Neuronal stem cell (in vitro differentiated cells): ENCODE measurements at places on chromosomes 3 and 15.
A peak's percentile ranks its signal among the peaks of the same experiment; 100 is the strongest.

- peaks cover 83% of the 10 kb centered on the region for H3K4me1 ChIP-seq
- no peaks in the 10 kb centered on the region for H3K36me3 ChIP-seq
- no peaks in the 10 kb centered on the region for H3K27me3 ChIP-seq
- DNase-seq, result peak; percentile 79
Measured at GRCh38 chr3:141081141-141081795, 30.1 kb downstream of the SPSB4 start.

- DNase-seq, result no peak
- H3K36me3 ChIP-seq, result no peaks in the 10 kb centered on the region
- H3K4me3 ChIP-seq, result no peak overlapping the region
- no peaks in the 10 kb centered on the region for H3K4me1 ChIP-seq
- no peak overlapping the region for H3K27ac ChIP-seq
- H3K27me3 ChIP-seq, result no peaks in the 10 kb centered on the region
Measured at GRCh38 chr15:83352119-83352518, 67.7 kb upstream of the BNC1 start.

- H3K4me1 ChIP-seq, result no peaks in the 10 kb centered on the region
- H3K27me3 ChIP-seq, result peaks cover 2% of the 10 kb centered on the region
- H3K36me3 ChIP-seq, result no peaks in the 10 kb centered on the region
- H3K4me3 ChIP-seq, result no peak overlapping the region
Measured at GRCh38 chr3:33229066-33229465, 10.5 kb upstream of the SUSD5 start.

DNA sequence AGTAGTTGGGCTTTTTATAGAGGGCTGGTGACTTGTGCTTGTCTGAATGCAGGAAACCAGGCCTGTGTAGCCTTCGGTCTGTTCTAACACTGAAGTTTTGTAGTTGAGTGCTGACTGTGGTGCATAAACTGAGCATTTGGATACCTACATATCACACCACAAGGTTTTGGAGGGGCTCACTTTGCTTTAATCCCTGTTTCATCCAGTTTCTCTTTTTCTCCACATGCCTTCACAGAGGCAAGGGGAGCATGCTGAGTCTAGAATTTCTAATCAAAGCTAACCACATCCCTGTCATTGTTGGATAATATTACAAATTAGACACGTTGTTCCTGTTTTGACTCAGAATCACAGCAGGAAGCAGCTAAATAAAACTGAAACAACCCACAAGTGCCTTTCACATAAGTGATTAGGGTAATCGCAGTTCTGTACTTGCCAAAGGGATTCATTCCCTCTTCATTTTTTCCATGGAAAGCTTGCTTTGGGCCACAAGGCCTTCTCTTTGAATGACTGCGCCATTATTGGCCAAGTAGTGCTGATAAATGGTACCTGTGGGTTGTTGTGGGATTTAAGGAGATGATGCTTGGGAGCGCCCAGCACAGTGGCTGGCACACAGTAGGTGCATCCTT, 48.9 kb downstream of the TGFBR2 start:
- no peak overlapping the region for H3K27ac ChIP-seq
- H3K4me3 ChIP-seq, result no peak overlapping the region
- no peak for DNase-seq
- H3K4me1 ChIP-seq, result peaks cover 21% of the 10 kb centered on the region
- no peaks in the 10 kb centered on the region for H3K27me3 ChIP-seq

DNA sequence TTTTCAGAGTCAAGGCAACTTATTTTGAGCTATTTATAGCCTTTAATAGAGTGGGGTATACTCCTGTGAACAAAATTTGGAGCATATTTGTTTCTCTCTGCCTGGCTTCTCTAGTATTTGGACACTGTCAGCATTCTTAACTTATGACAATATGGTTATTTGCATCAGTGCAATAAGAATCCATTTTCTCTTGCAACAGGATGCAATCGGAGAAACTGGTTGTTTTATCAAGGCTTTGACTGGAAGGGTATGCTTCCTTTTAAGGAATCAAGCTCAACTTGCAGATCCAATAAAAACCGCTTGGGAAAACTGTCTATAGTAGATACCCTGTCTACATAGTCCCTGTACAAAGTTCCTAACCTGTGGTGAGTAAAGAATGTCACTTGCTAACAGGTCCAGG, 106.7 kb downstream of the DPH6 start:
- no peak overlapping the region for H3K27ac ChIP-seq
- no peak for DNase-seq
- H3K27me3 ChIP-seq, result no peaks in the 10 kb centered on the region
- H3K36me3 ChIP-seq, result no peaks in the 10 kb centered on the region

- no peaks in the 10 kb centered on the region for H3K4me1 ChIP-seq
- H3K36me3 ChIP-seq, result no peaks in the 10 kb centered on the region
- H3K27me3 ChIP-seq, result peaks cover 13% of the 10 kb centered on the region
- H3K4me3 ChIP-seq, result no peak overlapping the region
Measured at GRCh38 chr3:141722648-141723047, 15.4 kb upstream of the RNF7 start.

GRCh38 chr15:101233651-101234280, 18.1 kb downstream of the CHSY1 start:
- H3K36me3 ChIP-seq, result peaks cover 10% of the 10 kb centered on the region
- H3K4me3 ChIP-seq, result no peak overlapping the region
- H3K27ac ChIP-seq, result no peak overlapping the region
- no peaks in the 10 kb centered on the region for H3K4me1 ChIP-seq
- no peaks in the 10 kb centered on the region for H3K27me3 ChIP-seq

DNA sequence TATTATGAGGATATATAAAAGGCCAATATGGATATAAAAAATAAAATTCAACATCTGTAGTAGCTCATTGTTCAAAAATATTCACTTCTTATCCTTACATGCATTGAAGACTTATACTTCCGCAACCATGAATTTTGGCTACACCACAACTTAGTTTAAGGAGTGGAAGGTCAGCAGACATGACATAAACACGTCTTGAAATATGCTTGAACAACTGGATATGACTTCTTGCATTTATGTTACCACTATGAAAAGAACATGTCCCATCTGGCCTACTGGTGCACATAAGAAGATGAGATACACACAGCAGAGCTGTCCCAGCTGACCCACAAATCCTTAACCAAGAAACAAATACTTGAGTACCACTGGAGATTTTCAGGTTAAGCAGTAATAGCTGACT, 52.1 kb downstream of the MYO9A start:
- no peak for DNase-seq
- no peaks in the 10 kb centered on the region for H3K4me1 ChIP-seq
- no peaks in the 10 kb centered on the region for H3K36me3 ChIP-seq
- no peak overlapping the region for H3K4me3 ChIP-seq
- H3K27ac ChIP-seq, result no peak overlapping the region
- no peaks in the 10 kb centered on the region for H3K27me3 ChIP-seq

- peaks cover 3% of the 10 kb centered on the region for H3K27me3 ChIP-seq
- H3K36me3 ChIP-seq, result no peaks in the 10 kb centered on the region
- H3K4me1 ChIP-seq, result peaks cover 5% of the 10 kb centered on the region
- no peak for DNase-seq
- H3K4me3 ChIP-seq, result no peak overlapping the region
Measured at GRCh38 chr3:44186111-44186672, 55.5 kb upstream of the TOPAZ1 start.

DNA sequence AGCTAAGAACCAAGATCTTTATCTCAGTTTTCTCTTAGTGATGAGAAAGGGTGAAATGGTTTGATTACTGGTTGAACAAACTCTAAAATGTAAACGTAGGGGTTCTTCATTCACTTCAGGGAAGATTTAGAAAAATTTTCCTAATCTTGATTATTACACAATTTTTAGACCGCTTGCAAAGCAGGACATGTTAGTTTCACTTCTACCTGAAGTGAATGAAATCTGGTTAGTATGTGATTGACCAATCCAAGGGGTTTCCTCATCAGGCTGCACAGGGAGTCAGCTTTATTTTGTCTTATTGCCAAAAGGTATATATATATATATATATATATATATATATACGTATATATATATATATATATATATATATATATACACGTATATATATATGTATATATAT, 740.4 kb downstream of the TUSC7 start:
- H3K27ac ChIP-seq, result no peak overlapping the region
- H3K36me3 ChIP-seq, result no peaks in the 10 kb centered on the region
- no peaks in the 10 kb centered on the region for H3K4me1 ChIP-seq
- no peak overlapping the region for H3K4me3 ChIP-seq

DNA sequence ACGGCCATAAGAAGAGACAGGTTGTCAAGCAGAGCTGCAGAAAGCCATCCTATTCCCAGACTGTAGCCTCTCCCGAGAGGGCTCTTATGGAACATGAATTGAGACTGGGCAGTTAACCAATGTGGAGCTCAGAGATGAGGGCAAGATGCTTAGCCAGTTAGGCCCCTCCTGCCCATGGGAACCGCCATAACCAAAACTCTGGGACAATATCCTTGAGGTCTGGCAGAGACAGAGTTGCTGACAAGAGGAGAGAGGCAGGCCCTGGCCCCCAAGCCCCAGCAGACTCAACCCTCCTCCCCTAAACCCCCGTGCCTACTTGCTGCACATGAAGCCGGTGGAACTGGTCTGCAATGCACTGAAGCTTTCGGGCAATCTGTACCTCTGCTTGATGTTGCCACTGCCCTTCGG, 4.8 kb downstream of the BMF start:
- DNase-seq, result no peak
- H3K36me3 ChIP-seq, result peaks cover 2% of the 10 kb centered on the region
- no peaks in the 10 kb centered on the region for H3K27me3 ChIP-seq
- no peak overlapping the region for H3K27ac ChIP-seq
- H3K4me3 ChIP-seq, result no peak overlapping the region
- H3K4me1 ChIP-seq, result peaks cover 28% of the 10 kb centered on the region

DNA sequence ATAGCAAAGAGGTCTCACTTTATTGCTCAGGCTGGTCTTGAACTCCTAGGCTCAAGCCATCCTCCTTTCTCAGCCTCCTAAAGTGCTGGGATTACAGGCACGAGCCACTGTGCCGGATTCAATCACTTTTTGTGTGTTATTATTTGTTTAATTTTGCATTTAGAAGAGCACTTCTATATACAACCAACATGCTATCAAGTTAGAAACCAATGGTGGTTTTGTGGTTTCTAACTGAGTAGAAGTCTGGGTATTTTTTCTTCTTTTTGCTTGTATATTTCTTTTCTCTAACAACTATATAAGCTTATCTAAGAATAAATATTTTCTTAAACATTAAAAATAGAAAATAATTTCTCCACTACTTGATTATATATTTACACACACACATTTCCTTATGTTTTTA, 86.7 kb downstream of the PEAK1 start:
- H3K27ac ChIP-seq, result no peak overlapping the region
- H3K27me3 ChIP-seq, result no peaks in the 10 kb centered on the region
- H3K4me1 ChIP-seq, result no peaks in the 10 kb centered on the region
- no peak for DNase-seq
- H3K4me3 ChIP-seq, result no peak overlapping the region

- H3K27ac ChIP-seq, result no peak overlapping the region
- DNase-seq, result no peak
- H3K27me3 ChIP-seq, result no peaks in the 10 kb centered on the region
- H3K36me3 ChIP-seq, result no peaks in the 10 kb centered on the region
Measured at GRCh38 chr15:29285386-29285785, 15.8 kb upstream of the NSMCE3 start.

DNA sequence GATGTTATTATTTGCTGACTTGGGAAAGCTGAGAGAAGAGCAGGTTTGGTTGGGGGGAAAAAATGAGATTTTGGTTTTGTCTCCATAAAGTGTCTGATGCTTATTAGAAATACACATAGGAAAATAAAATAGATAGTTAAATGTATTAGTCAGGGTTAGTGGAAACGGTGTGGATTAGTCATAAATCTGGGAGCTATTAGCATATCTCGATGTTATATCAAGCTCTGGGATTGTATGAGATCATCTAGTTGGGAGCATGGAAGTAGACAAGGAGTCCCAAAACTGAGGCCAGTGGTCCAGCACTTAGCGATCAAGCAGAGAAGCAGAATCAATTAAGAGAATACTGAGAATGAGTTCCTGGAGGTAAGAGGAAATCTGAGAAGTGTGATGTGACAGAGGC, 845.5 kb downstream of the ROBO2 start:
- no peaks in the 10 kb centered on the region for H3K36me3 ChIP-seq
- H3K27me3 ChIP-seq, result no peaks in the 10 kb centered on the region
- no peak for DNase-seq

GRCh38 chr3:195697582-195698324, 23.0 kb upstream of the MUC20 start:
- peaks cover 36% of the 10 kb centered on the region for H3K36me3 ChIP-seq
- DNase-seq, result peak; percentile 35
- H3K4me3 ChIP-seq, result no peak overlapping the region
- peak overlapping the region; percentile 47 for H3K27ac ChIP-seq
- H3K27me3 ChIP-seq, result no peaks in the 10 kb centered on the region

GRCh38 chr3:64856106-64856505, 168.3 kb upstream of the ADAMTS9 start:
- no peaks in the 10 kb centered on the region for H3K27me3 ChIP-seq
- no peaks in the 10 kb centered on the region for H3K4me1 ChIP-seq
- no peaks in the 10 kb centered on the region for H3K36me3 ChIP-seq
- no peak overlapping the region for H3K27ac ChIP-seq
- no peak overlapping the region for H3K4me3 ChIP-seq
- no peak for DNase-seq

GRCh38 chr3:16136055-16136454, 38.4 kb upstream of the GALNT15 start:
- H3K36me3 ChIP-seq, result no peaks in the 10 kb centered on the region
- H3K4me1 ChIP-seq, result peaks cover 2% of the 10 kb centered on the region
- H3K27me3 ChIP-seq, result no peaks in the 10 kb centered on the region
- no peak overlapping the region for H3K4me3 ChIP-seq
- H3K27ac ChIP-seq, result no peak overlapping the region

- no peak for DNase-seq
- H3K27ac ChIP-seq, result no peak overlapping the region
- no peak overlapping the region for H3K4me3 ChIP-seq
Measured at GRCh38 chr3:39166932-39167532, 13.6 kb upstream of the CSRNP1 start.

DNA sequence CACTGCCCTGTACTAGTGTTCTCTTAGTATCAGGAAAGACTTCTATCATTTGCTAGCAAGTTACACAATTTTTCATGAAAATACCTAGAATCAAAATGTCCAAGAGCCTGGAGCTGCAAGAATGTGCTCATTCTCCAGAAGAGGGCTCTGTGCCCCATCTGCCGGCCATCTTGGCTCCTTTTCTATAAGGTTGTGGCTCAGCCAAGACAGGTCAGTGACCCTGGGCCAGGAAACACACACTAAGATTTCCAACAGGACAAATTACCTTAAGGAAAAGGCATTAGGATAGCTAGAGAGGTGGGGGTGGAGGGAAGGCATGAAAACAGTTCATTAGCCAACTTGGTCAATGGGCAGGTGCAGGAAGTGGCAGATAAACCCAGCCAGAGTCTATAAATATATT, 20.7 kb downstream of the TIMP4 start:
- H3K27ac ChIP-seq, result no peak overlapping the region
- DNase-seq, result peak; percentile 18
- H3K27me3 ChIP-seq, result no peaks in the 10 kb centered on the region
- peaks cover 1% of the 10 kb centered on the region for H3K4me1 ChIP-seq
